Activated T-cell treated with anti-CD3 and anti-CD28 coated beads, Interleukin-2, amount 50 U/mL, for 24 hours (primary cell): ENCODE measurements at places on chromosomes 6 and 20.

DNA sequence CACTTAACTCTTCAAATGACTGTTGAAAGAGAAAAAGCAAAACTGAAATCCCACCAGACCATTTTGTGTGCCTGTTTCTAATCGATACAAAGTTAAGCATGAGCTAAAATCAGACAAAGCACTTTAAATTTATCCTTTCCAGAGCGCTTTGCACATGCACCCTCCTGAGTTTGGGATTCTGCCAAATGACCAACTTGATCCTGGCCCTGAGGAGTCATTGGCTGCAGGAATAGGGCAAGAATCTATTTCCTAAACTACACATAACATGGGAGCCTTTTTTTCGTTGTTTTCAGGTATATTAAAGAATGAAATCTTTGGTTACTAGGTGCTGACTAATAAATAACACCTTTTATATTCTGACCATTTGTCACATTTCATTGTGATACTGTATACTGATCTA lies 23.8 kb upstream of the MTHFD1L start:
- DNase-seq = no peak

DNA sequence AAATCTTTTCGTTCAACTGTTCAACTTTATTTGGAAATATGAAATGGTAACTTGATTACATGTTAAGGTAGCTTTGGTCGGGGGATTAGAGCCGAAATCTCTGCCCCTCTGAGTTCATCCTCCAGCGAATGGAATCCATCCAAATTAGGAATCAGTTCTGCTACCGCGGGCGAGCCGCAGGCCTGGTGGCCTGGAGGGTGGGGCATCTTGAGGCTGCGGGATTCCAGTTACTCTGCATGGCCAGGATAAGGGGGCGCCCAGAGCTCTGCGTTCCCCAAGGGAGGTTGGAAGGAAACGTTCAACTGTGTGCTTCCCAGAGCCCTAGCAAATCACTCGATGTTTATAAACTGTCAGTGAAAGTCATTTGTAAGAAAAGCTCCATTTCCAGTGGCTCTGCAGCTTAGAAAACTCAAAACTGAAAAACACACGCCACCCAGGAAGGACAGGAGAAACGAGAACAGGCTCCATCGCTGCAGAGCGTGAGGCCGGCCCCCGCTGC lies 262.2 kb downstream of the TAF4 start:
- no peak for DNase-seq

DNA sequence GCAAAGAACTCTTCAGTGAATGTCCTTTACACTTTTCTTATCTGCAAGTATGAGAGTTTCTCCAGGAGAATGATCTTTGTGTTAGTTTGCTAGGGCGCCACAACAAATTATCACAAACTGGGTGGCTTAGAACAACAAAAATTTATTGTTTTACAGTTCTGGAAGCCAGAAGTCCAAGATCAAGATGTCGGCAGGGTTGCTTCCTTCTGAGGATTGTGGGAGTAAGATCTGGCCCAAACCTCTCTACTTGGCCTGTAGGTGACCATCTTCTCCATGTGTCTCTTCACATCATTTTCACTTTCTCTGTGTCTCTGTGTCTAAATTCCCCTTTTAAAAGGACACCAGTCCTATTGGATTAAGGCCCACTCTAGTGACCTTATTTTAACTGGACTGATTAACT lies 103.0 kb downstream of the ADTRP start:
- no peak for DNase-seq

DNA sequence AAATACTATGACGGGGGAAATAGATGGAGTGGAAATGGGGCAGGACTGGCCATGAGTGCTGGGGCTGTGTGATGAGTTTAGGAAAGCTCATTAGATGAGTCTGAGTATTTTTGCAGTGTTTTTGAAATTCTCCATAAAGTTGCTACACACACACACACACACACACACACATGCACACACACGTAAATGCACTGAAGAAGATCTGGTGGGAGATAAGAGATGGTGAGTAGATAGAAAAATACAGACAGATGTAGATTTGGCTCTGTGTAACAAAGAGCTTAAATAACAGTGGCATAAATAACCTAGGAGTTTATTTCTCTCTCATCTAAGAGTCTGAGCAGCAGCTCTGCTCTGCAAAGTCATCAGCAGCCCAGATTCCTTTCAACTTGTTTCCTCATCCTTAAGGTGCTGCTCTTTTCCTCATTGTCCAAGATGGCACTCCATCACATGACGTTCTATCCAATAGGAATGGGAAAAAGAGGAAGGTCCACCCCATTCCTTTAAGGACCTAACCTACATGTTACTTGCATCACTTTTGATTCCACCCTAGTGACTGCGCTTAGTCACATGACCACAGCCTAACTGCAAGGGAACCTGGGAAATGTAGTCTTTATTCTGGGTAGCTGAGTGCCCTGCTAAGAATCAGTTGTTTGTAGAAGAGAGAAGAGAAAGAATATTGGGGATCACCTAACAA lies 76.4 kb downstream of the EYA2 start:
- DNase-seq = no peak

DNA sequence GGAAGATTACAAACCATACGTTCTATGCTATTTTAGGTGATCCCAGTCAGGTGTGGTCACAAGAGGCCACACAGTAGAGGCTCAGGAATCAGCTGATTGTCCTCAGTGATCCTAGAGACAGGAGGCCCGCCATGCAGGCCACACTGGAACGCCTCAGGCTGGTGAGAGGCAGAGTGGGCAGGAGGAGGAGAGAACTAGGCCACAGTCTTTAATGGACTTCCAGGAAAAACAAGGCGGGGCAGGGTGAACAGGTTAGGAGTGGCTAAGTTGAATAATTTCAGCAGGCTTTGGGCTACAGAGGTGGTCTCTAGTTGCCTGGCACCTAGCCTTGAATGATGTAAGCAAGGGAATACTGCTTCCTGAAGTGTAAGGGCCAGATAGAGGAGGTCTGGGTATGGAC lies 101.2 kb downstream of the GMDS start:
- no peak for DNase-seq

GRCh38 chr6:23334360-23334759 lies 765.0 kb downstream of the HDGFL1 start:
- DNase-seq = no peak

DNA sequence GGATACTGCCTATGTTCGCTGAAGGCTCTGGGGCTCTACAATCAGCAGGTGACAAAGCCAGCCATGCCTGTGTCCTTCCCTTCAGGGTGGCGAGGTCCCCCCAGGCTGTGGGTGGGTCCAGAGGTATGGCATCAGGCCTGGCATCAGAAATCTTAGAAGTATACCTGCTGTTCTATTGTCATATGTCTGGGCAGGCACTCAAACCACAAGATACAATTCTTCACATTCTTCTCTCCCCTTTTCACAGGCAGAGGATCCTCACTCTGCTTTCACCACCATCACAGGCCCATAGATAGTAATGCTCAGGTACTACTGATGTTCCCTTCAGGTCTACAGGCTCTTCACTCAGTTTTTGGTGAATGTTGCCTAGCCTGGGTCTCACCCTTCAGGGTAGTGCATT lies 1180.0 kb upstream of the CITED2 start:
- DNase-seq = no peak

DNA sequence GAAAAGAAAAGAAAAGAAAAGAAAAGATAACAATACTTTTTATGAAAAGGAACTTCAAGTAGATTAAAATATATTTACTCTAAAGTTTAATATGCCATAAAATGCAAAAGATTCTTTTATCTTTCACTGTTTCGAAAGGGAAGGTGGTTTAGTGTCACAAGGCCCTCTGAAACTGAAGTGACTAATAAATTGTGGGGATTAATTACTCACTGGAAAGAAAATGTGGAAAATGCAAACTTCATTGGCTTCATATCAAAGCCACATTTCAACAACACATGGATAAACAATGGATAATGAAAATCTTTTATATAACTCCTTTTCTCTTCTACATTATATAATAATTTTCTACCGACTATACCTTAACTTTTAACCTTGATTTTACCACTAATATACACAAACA lies 320.5 kb upstream of the RSPO3 start:
- no peak for DNase-seq

GRCh38 chr20:5731753-5732366 lies 18.3 kb upstream of the SHLD1 start:
- DNase-seq = no peak

DNA sequence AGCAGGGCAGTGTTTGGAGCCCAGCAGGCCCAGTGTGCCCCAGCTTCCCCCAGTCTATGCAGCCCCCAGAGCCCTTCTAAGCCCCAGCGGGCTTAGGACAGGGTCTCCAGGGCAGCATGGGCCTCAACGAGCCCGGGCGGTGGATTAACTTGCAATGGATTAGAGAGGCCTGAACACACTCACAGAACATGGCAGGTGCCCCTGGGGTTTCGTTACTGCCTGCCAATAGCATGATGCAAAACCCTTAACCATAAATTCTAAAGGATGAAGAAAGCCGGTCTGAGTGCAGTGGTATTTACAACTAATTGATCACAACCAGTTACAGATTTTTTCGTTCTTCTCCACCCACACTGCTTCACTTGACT lies 18.9 kb downstream of the ENTPD6 start:
- no peak for DNase-seq

GRCh38 chr6:80642452-80642851 lies 536.0 kb downstream of the BCKDHB start:
- DNase-seq = no peak

DNA sequence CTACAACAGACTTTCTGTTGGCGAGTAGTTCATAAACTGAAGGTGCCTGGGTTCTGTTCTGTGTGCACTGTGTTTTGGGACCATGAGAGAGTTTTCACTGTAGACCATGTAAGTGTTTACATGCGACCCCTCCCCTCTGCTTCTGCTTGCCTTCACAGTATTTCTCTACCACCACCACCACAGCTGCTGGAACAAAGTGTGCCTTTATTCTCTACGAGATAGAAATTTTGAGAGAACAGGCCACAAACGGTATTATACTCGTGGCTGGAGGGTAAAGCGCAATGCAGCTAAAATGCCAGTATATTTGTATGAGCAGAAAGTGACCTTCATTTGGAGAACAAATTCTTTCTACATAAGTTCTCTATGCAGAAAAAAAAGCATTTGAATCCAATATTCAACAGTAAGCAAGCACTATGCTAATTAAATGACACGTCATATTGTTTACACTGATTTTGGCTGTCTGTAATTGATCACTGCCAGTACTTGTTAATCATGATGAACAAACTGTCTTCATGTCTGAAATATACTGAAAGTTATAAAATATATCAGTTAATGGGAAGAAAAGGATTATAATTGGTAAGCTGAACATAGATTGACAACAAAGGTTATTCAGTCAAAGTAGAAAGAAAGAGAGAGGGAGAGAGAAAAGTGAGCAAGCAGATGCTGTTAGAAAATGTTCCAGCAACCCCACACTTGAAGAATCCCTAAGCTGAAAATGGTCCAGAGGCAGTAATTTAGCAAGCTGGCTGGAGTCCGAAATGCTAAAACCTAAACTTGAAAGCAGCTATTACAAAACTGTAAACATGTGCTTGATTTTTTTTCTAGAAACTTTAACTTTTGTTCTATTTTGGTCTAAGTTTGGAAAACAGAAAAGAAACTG lies 8.8 kb downstream of the CLDN20 start:
- DNase-seq = no peak

DNA sequence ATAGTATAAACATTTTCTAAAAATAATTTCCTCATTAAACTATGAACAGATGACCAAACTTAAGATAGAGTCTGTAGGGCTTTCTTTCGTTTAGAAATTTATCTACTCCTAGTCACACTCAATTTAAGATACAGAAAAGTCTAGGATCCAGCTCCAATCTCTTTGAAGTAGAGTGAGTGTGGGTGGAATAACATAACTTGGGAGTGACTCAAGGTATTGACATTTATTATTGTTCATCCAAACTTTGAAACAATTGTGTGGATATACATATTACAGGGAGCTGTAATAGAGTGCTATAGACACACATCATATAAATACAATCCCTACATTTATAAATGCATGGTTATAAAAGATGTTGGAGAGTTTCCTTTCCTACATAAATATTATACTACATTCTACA lies 715.2 kb upstream of the MANEA start:
- DNase-seq = no peak

DNA sequence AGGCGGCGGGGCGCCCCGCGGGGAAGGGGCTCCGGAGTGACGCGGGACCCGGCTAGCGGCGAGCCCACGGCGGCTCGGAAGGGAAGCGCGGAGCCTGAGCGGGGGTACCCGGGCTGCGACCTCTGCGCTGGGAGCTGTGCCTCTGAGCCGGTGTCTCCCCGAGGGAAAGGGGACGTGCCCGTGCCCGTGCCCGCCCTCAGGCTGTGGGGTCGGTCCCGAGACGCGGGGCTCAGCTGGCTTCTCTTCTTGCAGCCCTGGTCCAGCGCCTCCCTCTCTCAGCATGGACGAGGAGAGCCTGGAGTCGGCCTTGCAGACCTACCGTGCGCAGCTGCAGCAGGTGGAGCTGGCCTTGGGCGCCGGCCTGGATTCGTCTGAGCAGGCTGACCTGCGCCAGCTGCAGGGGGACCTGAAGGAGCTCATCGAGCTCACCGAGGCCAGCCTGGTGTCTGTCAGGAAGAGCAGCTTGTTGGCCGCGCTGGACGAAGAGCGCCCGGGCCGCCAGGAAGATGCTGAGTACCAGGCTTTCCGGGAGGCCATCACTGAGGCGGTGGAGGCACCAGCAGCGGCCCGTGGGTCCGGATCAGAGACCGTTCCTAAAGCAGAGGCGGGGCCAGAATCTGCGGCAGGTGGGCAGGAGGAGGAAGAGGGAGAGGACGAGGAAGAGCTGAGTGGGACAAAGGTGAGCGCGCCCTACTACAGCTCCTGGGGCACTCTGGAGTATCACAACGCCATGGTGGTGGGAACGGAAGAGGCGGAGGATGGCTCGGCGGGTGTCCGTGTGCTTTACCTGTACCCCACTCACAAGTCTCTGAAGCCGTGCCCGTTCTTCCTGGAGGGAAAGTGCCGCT lies 686 bp downstream of the ZGPAT start:
- no peak for DNase-seq

GRCh38 chr20:32909896-32910571 lies 51.3 kb downstream of the EFCAB8 start:
- DNase-seq = no peak

DNA sequence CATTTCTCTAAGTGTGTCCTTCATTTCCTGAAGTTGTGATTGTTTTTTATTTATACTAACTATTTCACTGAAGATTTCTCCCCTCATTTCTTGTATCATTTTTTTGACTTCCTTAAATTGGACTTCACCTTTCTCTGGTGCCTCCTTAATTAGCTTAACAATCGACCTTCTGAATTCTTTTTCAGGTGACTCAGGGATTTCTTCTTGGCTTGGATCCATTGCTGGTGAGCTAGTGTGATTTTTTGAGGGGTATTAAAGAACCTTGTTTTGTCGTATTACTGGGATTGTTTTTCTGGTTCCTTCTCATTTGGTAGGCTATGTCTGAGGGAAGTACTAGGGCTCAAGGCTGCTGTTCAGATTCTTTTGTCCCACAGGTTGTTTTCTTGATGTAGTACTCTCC lies 92.8 kb downstream of the ESR1 start:
- DNase-seq = no peak

GRCh38 chr6:3851839-3852238 lies 2.7 kb downstream of the FAM50B start:
- DNase-seq = no peak

- DNase-seq = no peak
These were observed 73.8 kb upstream of the SCP2D1 start for GRCh38 chr20:18739751-18740166.

DNA sequence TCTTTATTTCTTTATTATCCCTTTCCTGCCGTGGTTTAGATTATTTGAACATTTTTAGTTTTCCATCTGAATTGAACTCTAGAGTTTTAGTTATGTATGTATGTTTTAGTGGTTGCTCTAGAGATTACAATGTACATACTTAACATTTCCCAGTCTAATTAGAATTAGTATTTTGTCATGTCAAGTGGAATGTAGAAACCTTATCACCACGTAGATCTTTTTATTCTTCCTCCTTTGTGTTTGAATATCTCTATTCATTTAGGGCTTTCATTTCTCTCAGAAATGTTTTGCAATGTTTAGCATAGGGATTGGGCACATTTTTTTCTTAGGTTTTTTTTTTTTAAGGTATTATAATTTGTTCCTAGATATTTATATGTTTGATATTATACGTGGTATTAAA lies 73.1 kb upstream of the EZR start:
- DNase-seq = no peak
